ENCODE measurements at places on chromosomes 6 and 20.

DNA sequence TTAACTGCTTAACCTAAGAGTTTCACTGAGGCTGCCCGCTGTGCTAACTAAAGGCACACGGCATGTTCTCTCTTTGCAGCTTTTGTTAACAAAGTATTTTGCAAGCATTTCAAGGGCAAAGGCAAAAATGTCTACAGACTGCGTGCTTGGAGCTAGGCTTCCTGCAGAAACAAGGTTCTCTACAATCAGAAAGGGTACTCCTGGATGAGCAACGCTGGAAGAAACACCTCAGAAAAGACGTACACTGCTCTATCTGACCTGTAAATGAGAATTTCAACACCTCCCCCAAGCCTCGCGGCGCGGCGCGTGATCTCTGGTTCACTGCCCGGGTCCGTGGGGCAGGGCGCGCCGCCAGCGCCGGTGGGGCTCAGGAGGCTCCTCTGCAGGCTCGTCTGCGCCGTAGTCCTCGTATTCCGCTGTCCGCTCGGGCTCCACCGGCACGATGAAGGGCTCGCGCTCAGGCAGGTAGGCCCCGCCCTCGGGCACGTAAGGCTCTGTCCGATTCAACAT, 120.9 kb downstream of the COL12A1 start:
- DNase-seq: no peak

DNA sequence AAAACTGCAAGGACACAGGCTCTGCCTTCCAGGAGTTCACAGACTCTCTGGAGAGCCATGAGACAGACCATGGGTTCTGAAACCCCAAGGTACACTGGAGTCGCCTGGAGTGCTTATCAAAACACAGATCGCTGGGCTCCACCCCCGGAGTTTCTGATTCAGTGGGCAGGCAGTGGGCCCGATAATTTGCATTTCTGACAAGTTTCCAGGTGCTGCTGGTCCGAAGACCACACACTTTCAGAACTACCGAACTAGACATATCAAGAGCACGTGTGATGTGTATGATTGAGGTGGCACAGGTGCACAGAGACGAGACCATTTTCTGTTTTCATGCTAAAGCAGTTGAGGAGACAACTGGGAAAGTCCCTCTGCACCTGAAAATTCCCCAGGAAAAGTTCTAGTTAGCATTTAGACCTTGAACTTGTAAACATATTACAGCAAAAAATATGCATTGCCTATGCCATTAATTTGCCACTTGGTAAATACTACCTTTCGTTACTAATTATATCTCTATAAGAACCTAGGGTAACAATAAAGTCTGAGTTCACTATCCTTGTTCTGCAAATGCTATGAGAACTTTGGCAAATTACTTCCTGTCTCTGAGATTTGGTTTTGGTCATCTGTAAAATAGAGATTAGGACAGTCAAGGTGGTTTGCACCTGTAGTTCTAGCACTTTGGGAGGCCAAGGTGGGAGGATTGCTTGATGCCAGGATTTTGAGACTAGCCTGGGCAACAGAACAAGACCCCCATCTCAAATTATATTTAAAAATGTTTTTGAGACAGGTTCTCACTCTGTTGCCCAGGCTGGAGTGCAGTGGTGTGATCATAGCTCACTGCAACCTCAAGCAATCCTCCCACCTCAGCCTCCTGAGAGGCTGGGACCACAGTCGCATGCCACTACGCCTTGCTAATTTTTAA, 14.3 kb upstream of the PIM1 start:
- DNase-seq: no peak

DNA sequence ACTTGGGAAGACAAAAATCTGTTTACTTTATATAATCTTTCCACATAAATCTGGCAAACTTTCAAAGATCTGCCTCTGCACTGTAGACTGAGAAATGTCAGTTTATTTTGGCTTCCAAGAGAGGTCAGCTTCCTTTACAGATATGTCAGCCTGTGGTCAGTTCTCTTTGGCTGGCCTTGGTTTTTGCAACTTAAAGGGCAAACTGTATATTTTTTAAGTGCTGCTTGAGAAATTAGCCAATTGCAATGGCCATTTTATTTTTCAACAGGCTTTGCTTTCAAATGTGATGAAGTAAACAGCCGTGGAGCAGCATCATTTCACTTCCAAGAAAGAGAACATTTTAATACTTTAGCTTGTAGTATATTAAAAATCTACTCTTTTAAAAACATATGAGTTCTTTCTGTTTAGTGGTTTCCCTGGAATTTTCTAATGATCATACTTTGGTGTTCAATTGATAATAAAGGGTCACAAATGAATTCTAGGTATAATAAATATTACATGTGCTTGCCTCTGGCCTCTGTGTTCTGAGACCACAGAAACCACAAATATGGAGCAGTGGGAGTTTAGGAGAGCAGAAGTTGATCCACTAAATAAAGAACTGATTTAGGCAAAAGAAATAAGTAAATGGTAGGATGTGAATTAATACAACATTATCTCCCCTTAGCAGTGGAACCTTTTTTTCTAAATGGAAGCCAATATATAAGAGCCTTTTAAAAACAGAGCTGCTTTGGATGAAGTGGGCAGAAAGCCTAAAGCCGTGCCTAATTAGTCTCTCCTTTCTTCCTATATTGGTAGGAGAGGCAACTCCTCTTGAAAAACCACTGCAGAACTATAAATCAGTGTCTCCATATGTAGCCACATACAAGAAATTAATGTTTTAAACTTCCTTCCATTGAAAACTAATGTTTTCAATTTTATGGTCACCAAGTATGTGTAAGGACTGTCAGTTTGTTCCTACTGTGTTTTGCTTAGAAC, 16.2 kb downstream of the ADGRB3 start:
- no peak for DNase-seq

- no peak for DNase-seq
Measured at GRCh38 chr6:94736236-94736635, 841.1 kb upstream of the MANEA start.

- no peak for DNase-seq
Measured at GRCh38 chr6:169810066-169810989, 58.9 kb downstream of the ERMARD start.

GRCh38 chr6:84150705-84151104, 76.7 kb downstream of the CEP162 start:
- DNase-seq: no peak

DNA sequence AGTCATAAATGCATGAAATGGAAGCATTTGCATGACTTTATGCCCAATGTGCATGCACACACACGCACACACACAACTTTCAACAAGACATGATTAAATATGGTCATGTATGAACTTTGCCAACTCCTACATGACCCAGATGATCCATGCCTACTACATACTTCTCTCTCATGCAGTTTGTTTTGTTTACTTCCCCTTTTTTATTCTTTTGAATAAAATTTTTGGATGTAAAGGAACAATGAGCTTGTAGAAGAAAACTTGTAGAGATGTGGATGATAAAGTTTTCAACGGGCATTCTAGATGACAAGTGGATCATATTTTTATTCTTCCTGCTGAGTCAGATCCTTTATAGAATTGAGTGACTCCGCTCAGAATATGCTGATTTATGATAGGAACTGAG, 50.8 kb upstream of the AIG1 start:
- no peak for DNase-seq

GRCh38 chr20:8860011-8860495, 208.8 kb upstream of the PLCB4 start:
- DNase-seq: no peak

DNA sequence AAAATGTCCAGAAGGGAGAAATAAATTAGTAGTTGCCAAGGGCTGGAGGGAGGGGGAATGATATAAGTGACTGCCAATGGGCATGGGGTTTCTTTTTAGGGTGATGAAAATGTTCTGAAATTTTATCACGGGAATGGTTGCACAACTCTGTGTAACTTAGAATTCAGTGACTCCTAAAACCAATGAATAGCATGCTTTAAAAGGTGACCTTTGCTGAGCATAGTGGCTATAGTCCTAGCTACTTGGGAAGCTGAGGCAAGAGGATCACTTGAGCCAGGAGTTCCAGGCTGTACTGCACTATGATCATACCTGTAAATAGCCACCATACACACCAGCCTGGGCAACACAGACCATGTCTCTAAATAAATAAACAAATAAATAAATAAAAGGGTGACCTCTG, 109.0 kb downstream of the ATG5 start:
- DNase-seq: no peak

DNA sequence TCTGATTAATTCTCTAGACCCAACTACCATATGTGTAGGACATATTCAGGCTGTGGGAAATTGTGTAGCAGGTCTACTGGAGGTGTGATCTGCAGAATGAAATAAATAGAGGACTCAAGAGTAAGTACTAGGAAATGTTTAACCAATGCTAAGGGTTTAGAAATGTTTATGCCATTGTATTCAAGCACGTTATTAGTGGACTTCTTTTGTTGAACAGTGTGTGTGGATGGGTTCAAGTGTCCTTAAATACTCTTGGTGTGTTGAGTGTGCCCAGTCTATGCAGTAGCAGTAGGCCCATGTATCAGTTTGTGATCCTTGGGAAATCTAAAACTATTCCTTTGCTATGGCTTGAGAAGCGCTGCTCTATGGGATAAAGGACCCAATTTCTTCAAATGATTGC, 112.1 kb downstream of the FARS2 start:
- no peak for DNase-seq

- DNase-seq: no peak
Measured at GRCh38 chr6:81204731-81205130, 547.8 kb downstream of the TENT5A start.

DNA sequence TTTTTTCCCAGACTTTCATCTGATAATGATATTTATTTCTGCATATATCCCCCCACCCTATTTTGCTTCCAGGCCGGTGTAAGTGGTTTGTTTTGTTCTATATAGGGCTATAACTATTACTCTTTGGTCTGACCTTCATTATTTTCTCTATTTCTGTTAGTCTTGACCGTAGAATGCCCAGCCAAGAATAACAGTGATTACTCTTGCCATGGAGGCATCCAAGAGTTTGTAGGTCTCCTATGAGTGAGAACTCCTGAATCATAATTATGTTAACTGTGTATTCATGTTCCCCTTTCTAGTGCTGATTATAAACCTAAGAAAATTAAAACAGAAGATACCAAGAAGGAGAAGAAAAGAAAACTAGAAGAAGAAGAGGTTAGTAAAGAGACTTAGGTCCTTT, 52.2 kb downstream of the TOP1 start:
- no peak for DNase-seq

GRCh38 chr20:62367136-62367632, at the start of gene LAMA5:
LAMA5 (minus strand) TSS chr20:62367312; CDS start chr20:62367245, 67 bp downstream.
- no peak for DNase-seq

DNA sequence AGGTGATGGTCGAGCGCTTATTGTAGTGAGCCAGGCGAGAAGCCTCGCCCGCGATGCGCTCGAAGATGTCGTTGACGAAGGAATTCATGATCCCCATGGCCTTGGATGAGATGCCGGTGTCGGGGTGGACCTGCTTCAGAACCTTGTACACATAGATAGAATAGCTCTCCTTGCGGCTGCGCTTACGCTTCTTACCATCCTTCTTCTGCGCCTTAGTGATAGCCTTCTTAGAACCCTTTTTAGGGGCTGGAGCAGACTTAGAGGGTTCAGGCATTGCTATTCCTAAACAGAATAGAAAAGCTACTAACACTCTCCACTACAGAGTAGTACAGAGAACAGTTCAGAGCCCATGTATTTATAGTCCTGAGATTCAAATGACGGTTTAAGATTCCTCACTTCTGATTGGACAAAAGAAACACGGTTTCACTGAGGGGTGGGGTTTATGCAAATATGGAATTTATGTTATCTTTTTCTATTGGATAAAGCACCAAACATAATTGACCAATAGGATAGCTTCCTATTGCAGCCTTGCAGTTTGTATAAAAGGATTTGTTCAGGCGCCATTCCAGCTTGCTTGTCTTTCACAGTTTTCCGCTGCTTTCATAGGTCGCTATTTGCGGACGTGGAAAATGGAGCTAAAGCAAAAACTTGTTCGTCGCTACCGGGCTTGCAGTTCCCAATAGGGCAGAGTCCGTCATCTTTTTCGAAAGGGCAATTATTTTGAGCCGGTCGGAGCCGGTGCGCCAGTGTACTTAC, 43.7 kb upstream of the HFE start:
- DNase-seq: peak; percentile 97

DNA sequence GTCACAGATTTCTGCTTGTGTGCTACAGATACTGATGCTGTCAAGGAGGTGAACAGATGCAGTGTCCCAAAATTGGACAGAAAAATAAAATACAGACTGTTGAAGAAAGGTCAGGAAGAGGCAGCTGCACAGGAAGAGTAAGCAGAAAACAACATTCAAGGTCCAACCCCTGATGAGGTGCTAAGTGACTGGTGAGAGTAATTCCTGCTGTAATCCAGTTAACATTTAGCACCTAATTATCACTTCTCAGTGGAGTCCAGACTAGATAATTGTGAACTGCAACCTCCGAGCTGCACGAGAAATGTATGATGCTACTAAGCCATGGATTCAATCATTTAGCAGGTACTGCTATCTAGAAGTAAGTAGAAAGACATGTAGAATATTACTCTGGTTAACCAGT, 36.3 kb upstream of the NRSN1 start:
- no peak for DNase-seq

GRCh38 chr20:39886650-39887190, 802.3 kb downstream of the MAFB start:
- DNase-seq: no peak

GRCh38 chr20:51800872-51801121, 1.5 kb downstream of the SALL4 start:
- no peak for DNase-seq

GRCh38 chr20:44067650-44068081, 119.3 kb downstream of the JPH2 start:
- DNase-seq: no peak

- DNase-seq: no peak
Measured at GRCh38 chr6:170277893-170278742, 12.8 kb downstream of the DLL1 start.

- no peak for DNase-seq
Measured at GRCh38 chr20:49636447-49636846, 68.5 kb upstream of the PTGIS start.

- DNase-seq: no peak
Measured at GRCh38 chr6:137776786-137777686, 90.0 kb upstream of the TNFAIP3 start.

DNA sequence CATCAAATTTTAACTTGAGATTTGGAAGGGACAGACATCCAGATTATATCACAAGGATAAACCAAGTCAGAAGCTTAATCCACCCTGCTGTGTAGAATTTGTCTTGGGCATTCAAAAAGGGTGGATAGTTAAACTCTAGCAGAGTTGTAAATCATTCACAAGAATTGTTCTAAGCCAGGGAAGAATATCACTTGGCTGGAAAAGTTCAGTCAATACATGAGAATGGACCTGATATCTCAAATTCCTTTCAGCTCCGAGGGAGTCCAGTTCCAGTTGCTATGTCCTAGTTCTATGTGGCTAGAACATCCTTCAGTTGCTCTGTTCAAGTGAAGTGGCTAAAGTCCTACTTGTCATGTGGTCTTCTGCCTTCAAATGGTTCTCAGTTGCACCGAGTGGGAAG, 351.8 kb upstream of the JARID2 start:
- no peak for DNase-seq

GRCh38 chr6:114064862-114065261, 93.9 kb upstream of the HDAC2 start:
- no peak for DNase-seq

GRCh38 chr6:83696674-83697073, 12.2 kb downstream of the SNAP91 start:
- no peak for DNase-seq
